ENCODE measurements at places on chromosomes 2 and 18.

DNA sequence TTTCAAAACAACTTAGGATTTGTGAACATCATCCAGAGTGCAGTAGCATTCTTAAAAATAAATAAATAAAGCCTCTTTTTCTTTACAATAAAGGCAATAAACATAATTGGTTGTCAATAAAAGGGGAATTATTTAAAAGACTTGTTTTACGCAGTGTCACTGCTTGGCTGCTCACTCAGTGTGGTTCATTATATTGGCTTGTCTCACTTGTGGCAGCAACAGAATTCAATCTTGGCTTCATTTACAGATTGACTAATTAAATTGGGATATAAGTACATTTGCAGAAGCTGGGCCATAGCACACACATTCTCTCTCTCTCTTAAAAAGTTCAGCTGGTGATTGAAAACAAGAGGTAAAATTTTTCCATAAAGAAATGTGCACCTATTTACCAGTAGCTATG lies 1027.6 kb downstream of the LRP1B start:
- no peak for DNase-seq

DNA sequence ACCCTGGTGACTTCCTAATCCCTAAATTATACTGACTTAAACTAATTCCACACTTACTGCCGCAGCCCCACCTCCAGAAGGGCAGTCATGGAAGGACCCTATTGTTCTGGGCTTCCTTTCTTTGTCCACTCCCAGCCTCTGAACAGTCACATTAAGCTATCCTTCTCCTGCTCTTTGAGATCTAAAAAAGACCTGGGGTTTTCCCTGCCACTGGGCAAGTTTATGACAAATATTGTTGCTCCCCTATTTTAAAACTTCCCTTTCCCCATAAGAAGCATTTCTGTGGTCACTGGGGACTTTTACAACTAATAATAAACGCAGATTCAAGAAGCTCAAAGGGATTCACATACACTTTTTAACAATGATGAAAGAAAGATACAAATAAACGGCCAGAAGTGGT lies 47.2 kb upstream of the XPO1 start:
- DNase-seq = no peak

DNA sequence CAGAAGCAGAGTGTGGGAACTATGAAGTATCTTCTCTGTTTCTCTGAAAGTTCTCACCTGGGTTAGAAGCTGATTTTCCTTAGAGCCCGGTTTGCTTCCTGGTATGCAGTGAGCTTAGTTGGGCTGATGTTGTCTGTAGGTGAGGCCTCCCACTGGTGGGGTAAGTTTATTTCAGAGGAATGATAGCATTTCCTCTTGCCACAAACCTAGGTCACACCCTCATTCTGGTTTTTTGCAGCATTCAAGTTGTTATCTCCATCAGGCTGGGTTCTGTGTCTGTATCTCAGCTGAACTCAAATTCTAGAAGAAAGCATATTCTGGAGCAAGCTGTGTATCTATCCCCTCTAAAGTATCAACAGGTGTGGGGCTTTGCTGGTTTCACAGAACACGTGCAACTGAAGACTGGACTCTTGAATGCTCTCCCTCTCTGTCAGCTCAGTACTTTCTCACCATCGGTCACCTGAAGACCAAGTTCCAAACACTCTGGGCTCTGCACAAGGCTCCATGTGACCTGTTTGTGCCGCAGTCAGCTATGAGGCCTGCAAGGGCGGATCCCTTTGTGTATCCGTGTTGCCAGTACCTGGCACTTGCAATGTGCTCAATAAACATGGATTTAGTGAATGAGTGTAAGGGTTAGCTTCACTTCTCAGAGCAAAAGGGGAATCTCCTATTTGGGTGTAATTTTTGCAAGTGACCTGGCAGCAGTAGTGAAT lies 49.5 kb upstream of the MBOAT2 start:
- DNase-seq = no peak

GRCh38 chr2:66827851-66828250 lies 392.9 kb downstream of the MEIS1 start:
- DNase-seq = no peak

GRCh38 chr2:235312571-235312970 lies 181.3 kb upstream of the AGAP1 start:
- DNase-seq = no peak

- DNase-seq = peak; percentile 12
These were observed 807 bp downstream of the GAREM1 start for GRCh38 chr18:32469691-32470459.

GRCh38 chr2:12533337-12534005 lies 183.3 kb upstream of the TRIB2 start:
- DNase-seq = no peak

GRCh38 chr2:120660056-120660694 lies 75.5 kb upstream of the GLI2 start:
- no peak for DNase-seq

DNA sequence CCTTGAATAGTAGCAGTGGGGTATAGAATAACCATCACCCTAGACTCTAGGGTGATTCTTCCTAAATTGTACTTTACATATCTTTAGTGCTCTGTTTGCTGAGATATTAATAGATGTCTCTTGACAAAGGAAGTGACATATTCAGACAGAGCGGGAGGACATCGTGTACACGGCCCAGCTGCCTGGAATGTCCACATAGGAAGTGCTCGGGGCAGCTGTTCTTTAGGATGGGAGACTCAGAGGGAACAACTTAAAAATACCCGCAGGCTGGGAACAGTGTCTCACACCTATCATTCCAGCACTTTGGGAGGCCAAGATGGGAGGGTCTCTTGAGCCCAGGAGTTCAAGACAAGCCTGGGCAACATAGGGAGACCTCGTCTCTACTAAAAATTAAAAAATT lies 206.1 kb downstream of the FAM210A start:
- no peak for DNase-seq

GRCh38 chr2:240627736-240628506 lies 2.6 kb downstream of the GPR35 start:
- DNase-seq = no peak

GRCh38 chr2:128308889-128309279 lies 9.8 kb downstream of the HS6ST1 start:
- DNase-seq = no peak

GRCh38 chr18:2900684-2901422 lies 54.0 kb downstream of the EMILIN2 start:
- DNase-seq = no peak

GRCh38 chr18:79208906-79209305 lies 139.7 kb downstream of the ATP9B start:
- DNase-seq = no peak

DNA sequence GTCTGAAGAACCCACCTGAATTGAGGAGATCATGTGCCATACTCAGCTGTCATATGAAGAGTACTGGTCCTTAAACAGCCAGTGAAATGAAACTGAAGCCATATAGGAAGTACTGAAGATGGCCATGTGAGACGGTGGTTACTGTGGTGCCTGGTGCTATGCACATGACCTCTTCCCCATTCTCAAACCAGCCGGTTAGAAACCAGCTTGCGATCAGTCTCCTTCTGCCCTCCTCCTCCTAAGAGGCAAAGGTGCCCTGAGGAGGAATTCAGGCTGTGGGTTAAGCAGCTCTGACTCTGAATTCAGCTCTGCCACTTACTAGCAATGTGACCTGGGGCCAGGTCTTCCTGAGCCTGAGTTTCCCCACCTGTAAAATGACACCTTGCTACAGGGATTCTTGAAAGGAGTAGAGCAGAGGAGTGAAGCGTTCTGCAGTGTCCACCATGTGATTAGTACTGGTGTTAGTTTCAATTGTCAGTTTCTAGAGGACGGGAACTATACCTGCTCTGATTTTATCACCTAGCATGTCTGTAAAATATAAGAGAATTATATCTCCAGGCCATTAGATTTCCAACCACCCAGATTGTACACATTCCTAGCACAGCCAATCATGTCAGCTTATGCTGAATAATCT lies 5.1 kb downstream of the FECH start:
- no peak for DNase-seq

- DNase-seq = no peak
These were observed 157.1 kb upstream of the NCK2 start for GRCh38 chr2:105587637-105588036.

DNA sequence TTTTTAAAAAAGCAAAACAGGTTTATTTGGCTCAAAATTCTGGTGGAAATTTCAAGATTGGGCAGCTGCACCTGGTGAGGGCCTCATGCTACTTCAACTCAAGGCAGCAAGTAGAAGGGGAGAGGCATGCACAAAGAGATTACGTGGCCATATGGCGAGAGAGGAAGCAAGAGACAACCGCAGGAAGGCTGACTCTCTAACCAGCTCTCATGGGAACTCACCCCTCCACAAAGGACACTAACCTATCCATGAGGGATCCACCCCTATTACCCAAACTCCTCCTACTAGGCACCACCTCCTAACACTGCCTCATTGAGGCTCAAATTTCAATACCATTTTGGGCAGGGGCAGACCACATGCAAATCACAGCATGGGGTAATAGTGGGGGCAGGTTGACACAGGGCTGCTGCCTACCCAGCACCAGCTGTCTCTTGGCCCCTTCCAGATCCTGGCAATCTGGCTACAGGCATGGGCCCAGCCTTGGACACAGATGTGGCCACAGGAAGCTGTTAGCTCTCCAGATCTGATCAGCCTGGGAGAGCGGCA lies 2.0 kb upstream of the CAPN10 start:
- DNase-seq = no peak

DNA sequence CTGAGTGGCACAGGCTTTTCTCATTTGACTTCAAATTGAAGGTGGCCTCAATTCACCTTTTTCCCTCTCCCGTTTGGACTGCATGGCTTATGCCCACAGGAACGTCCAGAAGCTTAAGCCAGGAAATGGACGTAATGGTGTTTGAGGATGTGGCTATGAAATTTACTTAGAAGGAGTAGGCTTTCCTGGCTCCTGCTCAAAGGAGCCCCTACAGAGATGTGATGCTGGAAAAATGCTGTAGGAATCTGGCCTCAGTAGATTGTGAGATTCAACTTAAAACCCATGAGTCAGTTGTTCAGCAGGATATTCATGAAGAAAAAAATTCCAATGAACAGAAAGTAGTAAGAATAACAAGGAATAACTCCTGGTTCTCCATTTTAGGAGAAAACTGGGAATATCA lies 129.0 kb downstream of the ICOS start:
- DNase-seq = no peak

DNA sequence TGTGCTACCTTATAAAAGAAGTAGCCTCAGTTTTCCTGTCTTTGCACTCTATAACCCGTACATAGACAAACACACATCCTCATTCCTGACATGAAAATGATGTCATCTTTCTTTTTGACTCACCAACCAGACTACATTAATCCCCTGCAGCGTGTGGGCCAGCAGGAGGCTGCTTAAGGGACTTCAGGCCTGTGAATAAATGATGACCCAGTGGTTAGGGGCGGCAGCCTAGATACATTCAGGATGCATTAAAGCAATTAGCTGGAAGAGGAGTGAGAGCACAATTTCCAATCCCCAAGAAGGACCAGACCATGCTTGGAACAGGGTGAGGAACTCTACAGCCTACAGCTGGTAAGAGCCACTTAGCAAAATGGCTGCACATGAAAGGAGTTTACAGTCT lies 57.3 kb upstream of the KLF7 start:
- no peak for DNase-seq

- DNase-seq = no peak
These were observed 5.3 kb upstream of the VPS4B start for GRCh38 chr18:63427558-63427957.

DNA sequence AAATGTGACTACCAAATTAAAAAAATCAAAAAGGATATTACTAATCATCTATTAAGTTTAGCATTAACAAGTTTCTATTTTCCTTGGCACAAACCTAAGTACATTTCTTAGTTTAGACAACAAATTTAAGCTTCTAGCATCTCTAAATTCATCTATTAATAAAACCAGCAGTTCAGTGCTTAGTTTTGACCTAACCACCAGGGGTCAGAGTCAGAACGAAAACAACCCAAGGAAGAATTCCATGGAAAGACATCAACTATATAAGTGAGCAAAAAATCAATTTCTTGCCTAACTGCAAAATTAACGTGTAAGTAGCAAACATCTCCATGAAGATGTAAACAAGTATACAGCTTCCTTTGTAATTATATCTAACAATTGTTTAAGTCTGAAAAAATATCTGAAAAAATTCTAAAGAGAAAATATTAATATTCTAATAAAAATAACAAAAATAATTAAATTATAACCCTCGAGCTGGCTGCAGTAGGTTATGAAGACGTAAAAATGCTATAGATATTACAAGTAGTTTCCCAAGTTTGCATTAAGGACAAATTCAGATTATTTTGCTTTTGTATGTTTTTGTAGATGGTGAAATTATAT lies 83.7 kb downstream of the CERKL start:
- peak; percentile 50 for DNase-seq

- DNase-seq = peak; percentile 26
These were observed 722 bp downstream of the APOB start for GRCh38 chr2:21042958-21043743.

GRCh38 chr2:178292586-178292985 lies 98.3 kb downstream of the OSBPL6 start:
- no peak for DNase-seq

DNA sequence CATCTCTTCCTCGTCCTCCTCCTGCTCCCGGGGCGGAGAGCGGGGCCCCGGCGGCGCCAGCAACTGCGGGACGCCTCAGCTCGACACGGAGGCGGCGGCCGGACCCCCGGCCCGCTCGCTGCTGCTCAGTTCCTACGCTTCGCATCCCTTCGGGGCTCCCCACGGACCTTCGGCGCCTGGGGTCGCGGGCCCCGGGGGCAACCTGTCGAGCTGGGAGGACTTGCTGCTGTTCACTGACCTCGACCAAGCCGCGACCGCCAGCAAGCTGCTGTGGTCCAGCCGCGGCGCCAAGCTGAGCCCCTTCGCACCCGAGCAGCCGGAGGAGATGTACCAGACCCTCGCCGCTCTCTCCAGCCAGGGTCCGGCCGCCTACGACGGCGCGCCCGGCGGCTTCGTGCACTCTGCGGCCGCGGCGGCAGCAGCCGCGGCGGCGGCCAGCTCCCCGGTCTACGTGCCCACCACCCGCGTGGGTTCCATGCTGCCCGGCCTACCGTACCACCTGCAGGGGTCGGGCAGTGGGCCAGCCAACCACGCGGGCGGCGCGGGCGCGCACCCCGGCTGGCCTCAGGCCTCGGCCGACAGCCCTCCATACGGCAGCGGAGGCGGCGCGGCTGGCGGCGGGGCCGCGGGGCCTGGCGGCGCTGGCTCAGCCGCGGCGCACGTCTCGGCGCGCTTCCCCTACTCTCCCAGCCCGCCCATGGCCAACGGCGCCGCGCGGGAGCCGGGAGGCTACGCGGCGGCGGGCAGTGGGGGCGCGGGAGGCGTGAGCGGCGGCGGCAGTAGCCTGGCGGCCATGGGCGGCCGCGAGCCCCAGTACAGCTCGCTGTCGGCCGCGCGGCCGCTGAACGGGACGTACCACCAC lies 2.1 kb downstream of the GATA6 start:
- no peak for DNase-seq
